Bronchial epithelial cell (primary cell): ENCODE measurements at places on chromosomes 3 and 15. TPM values are rescaled to one million over a fixed set of nuclear protein-coding genes. Genes with fewer than 3 reads are reported as not detected.
A peak's percentile ranks its signal among the peaks of the same experiment; 100 is the strongest.

GRCh38 chr3:40366203-40367162 lies 20.5 kb upstream of the ENTPD3 start:
- DNase-seq: peak; percentile 94

DNA sequence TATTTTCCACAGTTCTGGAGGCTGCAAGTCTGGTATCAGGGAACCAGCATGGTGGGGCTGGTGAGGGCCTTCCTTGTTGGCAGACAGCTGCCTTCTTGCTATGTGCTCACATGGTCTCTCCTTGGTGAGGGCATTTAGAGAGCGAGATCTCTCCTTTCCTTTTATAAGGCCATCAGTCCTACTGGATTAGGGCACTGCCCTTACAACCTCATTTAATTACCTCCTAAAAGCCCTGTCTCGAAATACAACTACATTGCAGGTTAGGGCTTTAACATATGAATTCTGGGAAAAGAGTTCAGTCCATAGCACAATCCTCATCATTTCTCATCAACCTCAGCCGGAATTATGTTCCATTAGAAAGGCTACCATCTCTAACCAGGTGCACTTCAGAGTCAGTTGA lies 21.9 kb downstream of the ISL2 start:
- DNase-seq: no peak

DNA sequence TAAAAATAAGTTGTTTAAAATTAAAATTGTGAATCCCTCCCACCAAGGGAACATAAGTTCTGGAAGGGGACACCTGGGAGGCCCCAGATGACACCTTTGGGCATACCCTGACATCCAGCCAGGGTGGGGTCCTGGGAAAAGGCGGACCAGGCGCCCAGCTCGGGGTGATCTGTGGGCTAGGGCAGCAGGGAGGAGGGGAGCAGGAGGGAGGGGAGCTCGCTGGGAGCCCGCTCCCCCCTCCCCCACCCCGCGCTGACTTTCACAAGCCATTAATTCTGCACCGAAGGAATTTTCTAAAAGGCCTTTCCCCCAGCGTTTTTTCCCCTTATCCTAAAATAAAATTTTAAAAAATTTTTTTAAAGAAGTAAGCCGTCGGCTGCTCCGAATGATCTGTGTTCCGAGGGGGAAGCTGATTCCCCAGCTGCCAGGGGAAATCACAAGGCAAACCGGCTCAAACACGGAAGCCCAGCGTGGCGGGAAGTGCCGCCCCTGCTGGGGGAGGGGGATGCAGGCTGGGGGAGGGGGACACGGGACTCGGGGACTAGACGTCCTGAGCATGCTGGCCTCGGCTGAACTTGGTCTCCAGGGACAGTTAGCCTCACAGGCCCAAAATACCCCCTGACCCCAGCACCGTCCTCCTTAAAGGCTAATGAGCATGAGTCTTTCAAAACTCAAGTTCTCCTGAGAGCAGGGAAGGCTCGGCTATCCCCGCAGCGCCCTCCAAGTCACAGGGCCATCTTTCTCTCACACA lies 13.9 kb downstream of the PLXND1 start:
- no peak for DNase-seq

DNA sequence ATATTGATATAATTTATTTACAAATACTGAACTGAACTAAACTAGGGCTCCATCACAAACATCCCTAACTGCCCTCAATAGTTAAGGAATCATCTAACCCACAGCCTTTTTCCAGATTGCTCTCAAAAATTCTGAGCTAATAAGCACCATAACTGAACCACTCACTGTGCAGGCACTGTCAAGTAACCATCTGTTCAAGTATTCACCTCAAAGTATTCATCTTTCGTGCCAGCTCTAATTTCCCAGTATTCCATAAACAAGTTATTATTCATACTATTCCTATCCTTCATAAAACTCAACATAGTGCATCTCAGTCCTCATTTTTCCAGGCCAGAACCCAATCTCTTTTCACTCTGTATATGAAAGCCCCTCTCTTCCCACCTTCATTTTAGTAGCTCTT lies 41.1 kb downstream of the THBS1 start:
- no peak for DNase-seq

- DNase-seq: no peak
Observed at GRCh38 chr3:197137751-197138150, 108.1 kb upstream of the MELTF start.

- no peak for DNase-seq
Observed at GRCh38 chr3:33392144-33392543, 48.1 kb downstream of the UBP1 start.

- no peak for DNase-seq
Observed at GRCh38 chr3:138222131-138222941, 35.2 kb downstream of the ARMC8 start.

DNA sequence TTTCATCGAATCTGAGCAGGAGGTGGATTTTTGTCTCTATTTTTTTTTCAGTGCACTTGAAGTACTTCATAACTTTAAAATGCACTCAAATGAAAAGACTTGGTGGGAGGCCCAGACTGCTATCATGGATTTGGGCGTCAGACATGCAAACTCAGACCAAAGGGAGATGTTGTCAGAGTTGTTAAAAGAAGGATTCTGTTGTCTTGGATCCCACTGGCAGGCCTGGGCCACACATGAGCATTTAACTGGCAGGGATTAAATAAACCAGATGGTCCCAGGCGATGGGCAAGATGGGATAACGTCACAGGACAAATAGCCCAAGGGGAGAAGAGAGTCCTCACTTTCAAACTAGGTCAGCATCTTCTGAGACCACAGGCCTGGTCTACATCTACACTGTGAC lies 15.4 kb downstream of the RTP1 start:
- no peak for DNase-seq

GRCh38 chr15:66692808-66693596 lies 9.0 kb upstream of the SMAD6 start:
- DNase-seq: peak; percentile 41

DNA sequence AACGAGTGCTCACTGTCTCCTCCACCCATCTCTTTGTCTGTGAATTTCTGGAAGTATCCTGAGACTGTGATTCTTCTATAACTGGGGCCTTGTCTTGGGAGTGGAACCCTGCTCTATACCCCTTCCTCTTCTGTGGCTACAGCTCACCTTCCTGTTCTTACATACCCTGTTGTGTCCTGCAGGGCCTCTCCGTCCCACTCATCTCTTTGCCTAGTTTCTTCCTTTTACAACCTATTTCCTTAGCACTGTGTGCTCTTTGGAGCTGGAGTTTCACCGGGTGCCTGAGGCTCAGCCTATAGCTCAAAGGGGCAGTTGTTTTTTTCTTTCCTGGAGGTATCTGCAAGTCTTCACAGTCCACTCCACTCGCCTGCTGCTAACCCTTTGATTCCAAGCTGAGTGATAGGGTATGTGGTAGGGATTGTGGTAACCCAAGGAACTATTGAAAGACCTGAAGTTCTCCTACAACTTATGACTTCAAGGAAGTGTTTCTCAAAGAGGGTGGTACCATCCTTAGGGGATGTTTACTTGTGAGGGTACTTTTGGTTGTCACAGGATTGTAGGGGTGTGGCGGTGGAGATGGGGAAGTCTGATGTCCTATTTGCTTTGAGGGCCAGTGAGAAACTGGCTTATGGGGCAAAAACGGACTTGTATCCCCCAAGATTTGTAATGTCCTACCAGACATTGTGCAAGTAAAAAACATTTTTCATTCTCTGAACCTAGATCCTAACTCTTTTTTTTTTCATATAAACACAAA lies 66.6 kb upstream of the ARL8B start:
- no peak for DNase-seq

- no peak for DNase-seq
Observed at GRCh38 chr3:172646439-172647015, 64.3 kb downstream of the NCEH1 start.

DNA sequence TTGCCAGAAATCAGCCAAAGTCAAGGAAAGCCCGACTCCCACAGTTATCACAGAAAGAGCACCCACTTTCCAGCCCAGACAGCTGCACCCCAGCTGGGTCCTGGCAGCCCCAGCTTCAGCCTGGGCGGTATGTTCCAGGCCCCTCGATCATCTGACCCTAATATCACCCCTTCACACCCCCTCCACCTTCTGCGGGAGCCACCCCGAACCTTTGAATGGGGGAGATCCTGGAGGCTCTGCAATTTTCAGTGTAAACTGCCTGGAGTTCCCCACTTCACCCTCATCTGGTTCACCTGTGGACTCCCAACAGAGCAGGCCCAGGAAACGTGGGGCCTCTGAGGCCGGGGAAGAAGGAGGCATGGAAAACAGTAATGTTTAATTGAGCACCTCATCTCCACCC lies 5.9 kb downstream of the PRSS50 start:
- DNase-seq: no peak

GRCh38 chr3:121747976-121748375 lies 1.6 kb downstream of the GOLGB1 start:
- no peak for DNase-seq

- DNase-seq: no peak
Observed at GRCh38 chr3:192827863-192828594, 89.6 kb downstream of the MB21D2 start.

DNA sequence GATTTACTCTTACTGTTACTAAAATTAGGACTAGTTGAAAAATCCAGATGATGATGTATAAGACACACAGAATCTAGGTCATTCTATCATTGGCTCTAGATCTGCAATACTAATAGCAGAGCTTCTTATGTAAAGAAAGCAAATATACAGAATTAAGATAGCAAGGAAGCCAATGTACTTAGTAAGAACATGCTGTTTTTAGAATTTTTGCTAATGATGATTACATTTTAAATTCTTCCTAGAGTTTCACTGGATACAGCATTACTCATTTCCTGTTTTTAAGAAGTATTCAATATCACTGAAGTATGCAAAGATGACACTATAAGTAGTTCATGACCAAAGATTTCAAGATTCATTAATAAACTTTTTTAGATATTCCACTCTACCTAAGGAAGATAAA lies 60.7 kb downstream of the CFAP20DC start:
- peak; percentile 92 for DNase-seq

- DNase-seq: no peak
Observed at GRCh38 chr15:101264911-101265641, 12.2 kb downstream of the SELENOS start.

GRCh38 chr15:99503411-99503810 lies 62.4 kb upstream of the MEF2A start:
- DNase-seq: no peak

GRCh38 chr15:79973456-79974195 lies 2.6 kb upstream of the BCL2A1 start:
- no peak for DNase-seq

DNA sequence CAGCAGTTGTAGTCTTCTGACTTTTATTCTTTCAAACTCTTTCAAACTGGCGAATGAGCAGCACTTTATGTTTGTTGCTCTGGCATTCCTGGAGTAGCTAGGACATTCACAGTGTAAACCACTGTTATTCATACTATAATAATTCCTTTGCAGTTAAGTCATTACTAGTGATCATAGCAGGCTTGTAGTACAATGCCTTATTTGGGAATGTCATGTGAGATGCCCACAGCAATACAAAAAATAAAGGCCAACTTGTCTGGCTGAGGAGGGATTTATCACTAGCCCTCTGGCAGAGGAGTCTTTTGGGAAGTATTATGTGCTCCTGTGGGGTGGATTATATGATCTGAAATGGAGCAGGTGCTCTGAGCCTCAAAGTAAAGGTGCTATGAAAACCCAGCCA lies 197.2 kb downstream of the VGLL3 start:
- peak; percentile 93 for DNase-seq

GRCh38 chr3:26236531-26236930 lies 386.0 kb upstream of the LRRC3B start:
- DNase-seq: no peak

- no peak for DNase-seq
Observed at GRCh38 chr3:46617941-46618340, 5.6 kb downstream of the FAM240A start.

GRCh38 chr3:30518181-30518864 lies 88.1 kb upstream of the TGFBR2 start:
- DNase-seq: peak; percentile 44

DNA sequence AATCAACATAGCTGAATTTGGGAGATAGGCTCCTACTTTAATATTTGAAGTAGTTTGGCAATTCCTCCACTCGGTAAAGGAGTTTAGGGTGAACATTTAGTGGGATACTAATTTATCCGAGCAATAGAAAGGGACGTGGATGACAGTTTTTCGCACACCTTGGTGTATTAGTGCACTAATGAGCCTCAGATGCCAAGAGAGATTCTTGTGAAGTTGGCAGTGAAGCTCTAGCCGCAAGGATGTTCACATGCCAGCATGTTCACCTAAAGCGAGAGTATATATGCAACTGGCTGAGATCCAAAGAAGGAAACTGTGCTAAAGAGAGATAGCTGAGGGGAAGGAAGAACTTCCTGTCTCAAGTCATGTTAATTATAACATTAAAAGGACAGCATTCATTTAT lies 58.5 kb downstream of the TGFBR2 start:
- no peak for DNase-seq

- DNase-seq: no peak
Observed at GRCh38 chr3:148737104-148737530, 39.4 kb downstream of the AGTR1 start.

DNA sequence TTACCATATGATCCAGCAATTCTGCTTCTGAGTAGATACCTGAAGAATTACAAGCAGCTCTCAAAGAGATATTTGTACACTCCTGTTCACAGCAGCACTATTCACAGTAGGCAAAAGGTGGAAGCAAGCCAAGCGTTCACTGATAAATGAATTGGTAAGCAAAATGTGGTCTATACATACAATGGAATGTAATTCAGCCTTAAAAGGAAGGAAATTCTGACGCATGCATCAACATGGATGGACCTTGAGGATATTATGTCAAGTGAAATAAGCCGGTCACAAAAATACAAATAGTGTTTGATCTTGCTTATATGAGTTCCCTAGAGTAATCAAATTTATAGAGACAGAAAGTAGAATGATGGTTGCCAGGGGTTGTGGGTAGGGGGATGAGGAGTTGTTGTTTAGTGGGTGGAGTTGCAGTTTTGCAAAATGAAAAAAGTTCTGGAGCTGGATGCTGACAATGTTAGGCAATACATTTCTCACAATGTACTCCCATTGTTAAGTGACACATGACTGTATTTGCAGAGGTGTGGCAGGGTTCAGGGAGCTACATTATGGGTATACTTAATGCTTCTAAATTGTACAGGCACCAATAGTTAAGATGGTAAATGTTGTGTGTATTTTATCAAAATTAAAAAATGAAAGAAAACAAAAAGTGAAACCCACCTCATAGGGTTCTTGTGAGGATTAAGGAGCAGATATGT lies 26.7 kb downstream of the SLC6A1 start:
- peak; percentile 25 for DNase-seq

DNA sequence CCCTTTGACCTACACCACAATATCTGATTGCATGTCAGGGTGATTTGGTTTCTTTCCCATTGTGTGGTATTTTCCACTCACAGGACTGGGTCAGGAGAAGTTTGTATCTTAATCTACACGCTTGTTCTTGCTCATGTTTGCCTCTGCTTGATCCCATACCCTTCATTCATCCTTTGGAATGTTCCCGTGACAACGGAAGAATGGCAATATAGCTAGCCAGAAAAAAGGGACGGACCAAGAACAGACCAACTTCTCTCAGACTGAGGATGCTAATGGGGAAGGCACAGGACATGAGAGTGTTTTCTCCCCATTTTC lies 7.8 kb upstream of the THSD4 start:
- DNase-seq: peak; percentile 30

GRCh38 chr3:66342717-66343356 lies 122.0 kb downstream of the SLC25A26 start:
- no peak for DNase-seq

The CCR9 gene
- total RNA-seq: not detected in 2 replicates

The OR5H14 gene
- total RNA-seq: under 0.01 TPM in 1 of 2 replicates, not detected in the other

The MST1R gene
- total RNA-seq: 20.4 and 33.7 TPM in 2 replicates

The ZMYND10 gene
- 0.13 and 0.53 TPM in 2 replicates for total RNA-seq

The GOLGA8T gene
- 0.13 TPM in 1 of 2 replicates, not detected in the other for total RNA-seq

The TF gene
- under 0.01 and 0.13 TPM in 2 replicates for total RNA-seq

The STRA6 gene
- 0.26 TPM in 2 replicates for total RNA-seq

The GOLGA6D gene
- total RNA-seq: not detected in 2 replicates

The XCR1 gene
- under 0.01 TPM in 1 of 2 replicates, not detected in the other for total RNA-seq

The UROC1 gene
- total RNA-seq: not detected in 2 replicates

The SERF2 gene
- total RNA-seq: 286 and 340 TPM in 2 replicates

The PLA2G4D gene
- total RNA-seq: under 0.01 TPM in 2 replicates

The AADACL2 gene
- not detected in 2 replicates for total RNA-seq
